ENCODE measurements at places on chromosomes 4 and X.

DNA sequence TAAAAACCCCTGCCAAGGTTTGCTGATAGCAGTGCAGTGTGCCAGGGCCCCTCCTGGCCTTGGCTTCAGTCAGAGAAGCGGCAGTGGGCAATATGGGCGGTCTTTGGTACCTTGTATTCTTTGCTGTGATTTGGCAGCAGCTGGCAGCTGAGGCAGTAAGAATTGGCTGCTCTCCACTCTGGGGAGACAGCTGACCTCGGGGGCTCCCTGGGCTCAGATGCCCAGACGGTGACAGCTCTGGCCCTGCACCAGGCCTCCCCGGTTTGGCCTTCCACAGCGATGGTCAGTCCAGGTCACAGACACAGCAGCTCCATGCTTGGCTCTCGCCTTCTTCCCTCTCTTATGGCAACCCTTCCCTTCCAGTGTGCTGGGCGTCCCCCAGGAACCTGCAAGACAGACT lies 330.9 kb downstream of the BCOR start:
- DNase-seq: no peak

DNA sequence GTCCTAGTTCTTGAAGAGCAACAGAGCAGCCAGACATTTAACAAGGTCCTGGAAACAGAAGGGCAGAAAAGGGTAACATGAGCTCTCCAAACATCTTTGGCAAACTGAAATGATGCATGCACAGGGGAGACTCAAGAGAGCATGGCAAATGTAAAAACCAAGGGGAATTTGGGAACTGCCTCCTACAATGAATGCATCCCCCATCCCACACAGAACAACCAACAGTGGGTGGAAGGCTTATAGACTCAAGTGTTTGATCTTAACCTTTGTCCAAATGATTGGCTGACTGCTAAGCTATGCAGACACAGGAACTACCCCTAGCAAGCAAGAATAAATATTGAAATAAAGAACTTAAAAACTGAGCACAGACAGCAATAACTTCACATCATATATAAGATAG lies 74.4 kb downstream of the CENPC start:
- DNase-seq: no peak

- no peak for DNase-seq
These were observed 152.0 kb upstream of the SLC4A4 start for GRCh38 chr4:71186566-71187403.

DNA sequence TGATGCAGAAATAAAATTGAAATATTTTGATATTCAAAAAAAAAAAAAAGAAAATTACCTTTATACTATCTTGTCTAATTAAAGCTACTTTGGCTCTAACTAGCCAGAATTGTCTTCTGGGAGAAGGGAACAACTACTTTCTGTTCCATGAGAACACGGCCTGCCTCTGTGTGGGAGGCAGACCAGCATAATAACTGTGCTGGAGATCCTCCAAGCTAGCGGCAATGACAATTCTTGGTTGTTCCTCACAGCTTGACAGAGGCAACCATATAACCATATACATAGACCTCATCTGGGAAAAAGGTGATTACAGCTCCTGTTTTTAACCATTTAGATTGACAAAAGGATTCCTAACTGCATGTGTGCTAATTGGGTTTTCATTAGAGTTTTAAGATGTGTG lies 95.7 kb downstream of the RBMX2 start:
- no peak for DNase-seq

GRCh38 chr4:186557061-186557460 lies 1.7 kb upstream of the MTNR1A start:
- no peak for DNase-seq

DNA sequence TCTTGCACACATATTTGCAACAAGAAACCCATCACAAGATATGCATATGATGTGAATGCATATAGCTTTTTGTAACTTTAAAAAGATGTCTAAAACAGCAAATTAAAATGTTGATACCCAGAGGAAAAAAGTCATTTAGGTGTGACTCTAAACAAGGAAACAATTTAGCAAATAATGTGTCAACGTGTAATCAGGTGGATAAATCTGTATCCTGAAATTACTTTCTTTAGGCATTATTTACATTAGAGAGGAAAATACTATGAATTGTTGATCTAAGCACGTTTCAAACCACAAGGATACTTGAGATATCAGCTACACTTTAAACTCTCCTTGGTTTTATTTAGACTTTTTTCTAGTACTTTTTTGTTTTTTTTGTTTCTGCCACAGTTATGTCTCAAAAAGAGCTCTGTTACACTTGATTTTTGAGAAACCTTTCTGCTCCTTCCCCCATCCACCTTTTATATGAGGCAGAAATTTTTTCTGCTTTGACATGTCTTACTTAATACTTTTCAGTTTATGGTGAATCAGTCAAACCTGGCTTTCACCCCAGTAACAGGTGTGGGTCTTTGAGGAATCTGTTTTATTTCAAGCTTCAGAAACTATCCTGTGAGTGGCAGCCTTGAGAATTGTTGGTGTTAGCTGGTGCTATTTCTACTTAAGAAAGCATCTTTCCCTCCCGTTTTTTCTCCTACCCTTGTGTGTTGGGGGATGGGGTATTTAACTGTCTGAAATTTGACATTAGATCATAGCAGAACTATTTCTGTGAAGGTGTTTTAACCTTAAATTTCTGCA lies 1.9 kb downstream of the NPNT start:
- no peak for DNase-seq

GRCh38 chrX:9090766-9091165 lies 56.8 kb upstream of the FAM9B start:
- no peak for DNase-seq

DNA sequence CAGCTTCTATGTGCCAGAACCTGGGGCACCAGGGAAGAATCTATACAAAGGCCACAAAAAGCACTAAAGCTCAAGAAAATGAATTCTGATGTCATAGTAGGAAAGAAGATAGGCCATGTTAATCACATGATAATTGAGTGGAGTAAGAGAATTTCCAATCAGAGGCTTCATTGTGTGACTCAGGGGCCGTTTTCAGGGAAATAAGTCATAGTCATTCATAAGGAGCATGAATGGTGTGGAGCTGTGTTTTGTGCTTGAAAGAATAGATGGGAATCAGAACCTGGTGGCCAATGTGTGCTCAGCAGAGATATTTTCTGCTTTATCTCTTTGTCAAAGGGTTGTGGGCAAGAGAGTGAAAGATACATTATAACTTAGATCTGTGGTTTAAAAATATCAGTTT lies 102.4 kb upstream of the ZDHHC15 start:
- no peak for DNase-seq

DNA sequence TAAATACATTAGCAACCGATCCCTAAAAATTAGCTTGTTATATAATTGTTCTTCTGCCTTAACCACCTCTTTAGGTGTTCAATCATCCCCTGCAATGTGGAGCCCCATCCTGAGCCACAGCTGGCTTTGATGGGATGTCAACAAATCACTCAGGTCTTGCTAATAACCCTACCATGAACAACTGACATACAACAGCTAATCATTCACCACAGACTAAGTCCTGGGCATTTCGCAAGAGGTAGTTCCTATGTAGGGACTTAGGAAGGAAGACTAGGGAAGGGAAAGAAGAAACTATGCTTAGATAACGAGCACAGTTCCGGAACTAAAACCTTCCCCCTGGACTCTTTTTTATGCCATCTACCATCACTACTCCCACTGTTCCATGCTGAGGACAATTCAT lies 63.6 kb upstream of the PTCHD1 start:
- DNase-seq: no peak

DNA sequence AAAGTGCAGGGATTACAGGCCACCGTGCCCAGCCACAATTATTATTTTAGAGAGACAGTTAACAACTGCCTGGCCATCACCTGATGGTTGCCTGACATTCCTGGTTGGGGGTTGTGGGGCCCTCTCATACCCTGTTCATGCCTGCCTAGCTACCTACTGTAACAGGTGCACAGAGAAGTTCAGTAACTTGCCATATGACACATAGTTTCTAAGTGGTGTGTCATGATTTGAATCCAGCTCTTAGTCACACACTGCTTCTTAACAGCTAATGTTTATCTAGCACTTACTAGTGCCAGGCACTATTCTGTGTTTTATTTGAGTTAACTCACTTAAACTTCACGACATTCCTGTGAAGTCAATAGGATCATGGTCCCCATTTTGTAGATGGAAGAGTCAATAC lies 122.7 kb upstream of the JADE1 start:
- no peak for DNase-seq

DNA sequence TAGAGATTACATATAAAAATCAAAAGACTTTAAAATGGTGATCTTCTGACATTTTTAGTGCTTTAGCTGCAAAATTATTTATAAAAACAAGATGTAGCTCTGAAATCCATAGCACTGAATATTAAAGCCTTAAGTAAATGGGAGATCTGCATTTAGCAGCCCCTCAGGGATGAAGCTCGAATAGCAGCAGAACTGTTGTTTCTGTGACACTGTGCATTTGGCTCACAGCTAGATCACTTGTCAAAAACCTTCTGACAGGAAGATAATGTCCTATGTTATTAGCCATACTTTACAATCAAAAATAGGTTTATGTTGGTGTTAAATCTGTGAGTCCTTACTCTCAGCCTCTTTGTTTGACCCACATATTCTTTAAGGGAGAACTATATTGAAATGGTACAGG lies 14.1 kb upstream of the PYURF start:
- DNase-seq: no peak

DNA sequence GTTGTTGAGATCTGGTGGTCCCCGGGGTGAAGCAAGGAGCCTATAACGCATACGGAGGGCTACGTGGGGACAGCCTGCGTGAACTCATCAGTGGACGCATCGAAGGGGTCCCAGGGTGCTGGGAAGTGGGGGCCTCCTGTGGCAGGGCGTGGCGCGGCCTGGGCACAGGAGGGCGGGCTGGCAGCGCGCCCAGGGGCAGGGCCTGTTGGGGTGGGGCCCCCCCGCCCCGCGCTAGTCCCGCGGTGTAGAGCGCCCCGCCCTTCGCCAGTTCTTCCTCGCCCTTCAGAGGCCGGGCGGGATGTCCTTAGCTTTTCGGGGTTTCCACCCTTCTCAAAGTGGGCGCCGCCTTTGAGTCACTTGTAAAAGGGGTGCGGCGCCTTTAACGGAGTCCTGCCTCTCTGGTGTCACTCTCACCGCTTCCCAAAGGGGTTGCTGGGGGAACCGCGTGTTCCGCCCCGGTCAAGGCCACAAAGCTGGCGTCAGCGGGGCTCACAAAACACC lies 632 bp downstream of the PLP2 start:
- DNase-seq: peak; percentile 43

Data from NCI-H1436 (cell line).